IPS DF 6.9 (cell line): ENCODE measurements at places on chromosomes 6 and 20.
A peak's percentile ranks its signal among the peaks of the same experiment; 100 is the strongest.

- no peak for DNase-seq
Measured at GRCh38 chr6:127058027-127058426, 60.4 kb upstream of the RSPO3 start.

- no peak for DNase-seq
Measured at GRCh38 chr20:48064929-48065328, 279.6 kb upstream of the SULF2 start.

DNA sequence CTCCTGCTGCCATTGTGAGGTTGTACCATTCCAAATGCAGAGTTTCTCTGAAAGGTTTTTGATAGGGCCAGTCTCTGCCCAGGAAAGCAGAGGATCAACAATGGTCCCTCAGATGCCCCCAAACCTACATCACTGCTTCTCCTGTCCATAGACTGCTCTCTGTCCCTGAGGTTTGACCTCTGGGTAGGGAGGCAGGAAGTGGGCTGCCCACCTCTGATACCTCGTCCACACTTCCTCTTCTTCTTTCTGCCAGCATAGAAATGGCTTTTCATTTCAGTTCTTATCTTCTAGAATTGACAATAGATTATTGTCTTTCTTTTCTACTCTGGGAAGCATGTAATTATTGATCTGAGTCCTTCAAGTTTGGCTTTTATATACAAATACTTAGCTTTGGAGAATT, 170.6 kb downstream of the TRMT11 start:
- DNase-seq: no peak

GRCh38 chr20:52992632-52993031, 20.5 kb downstream of the TSHZ2 start:
- DNase-seq: no peak

DNA sequence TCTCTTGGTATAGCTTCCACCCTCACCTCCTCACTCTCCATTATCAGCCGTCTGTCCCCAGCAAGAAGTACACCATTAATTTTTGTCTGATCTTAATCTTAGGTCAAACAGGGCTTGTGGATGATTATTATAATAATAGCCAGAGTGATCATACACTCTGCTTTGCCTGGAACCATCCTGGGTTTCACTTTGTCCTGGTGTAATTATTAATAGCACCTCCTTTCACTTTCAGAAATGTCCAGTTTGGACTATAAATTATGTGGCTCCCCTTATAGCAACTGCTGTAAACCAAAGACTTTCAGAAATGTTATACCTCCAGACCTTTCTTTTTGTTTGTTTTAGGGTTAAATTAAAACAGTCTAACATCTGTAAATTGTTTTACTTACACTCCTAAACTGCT, 951 bp upstream of the TRIM31 start:
- no peak for DNase-seq

GRCh38 chr20:51955756-51956155, 153.4 kb upstream of the SALL4 start:
- no peak for DNase-seq

- no peak for DNase-seq
Measured at GRCh38 chr6:31025595-31025994, 15.3 kb downstream of the MUC22 start.

- no peak for DNase-seq
Measured at GRCh38 chr6:169942173-169942572, 190.8 kb downstream of the ERMARD start.

GRCh38 chr20:48170625-48171024, 385.3 kb upstream of the SULF2 start:
- no peak for DNase-seq

- DNase-seq: no peak
Measured at GRCh38 chr6:7727946-7728854, 2.3 kb downstream of the BMP6 start.

GRCh38 chr20:54179946-54180345, 6.2 kb upstream of the CYP24A1 start:
- DNase-seq: no peak

DNA sequence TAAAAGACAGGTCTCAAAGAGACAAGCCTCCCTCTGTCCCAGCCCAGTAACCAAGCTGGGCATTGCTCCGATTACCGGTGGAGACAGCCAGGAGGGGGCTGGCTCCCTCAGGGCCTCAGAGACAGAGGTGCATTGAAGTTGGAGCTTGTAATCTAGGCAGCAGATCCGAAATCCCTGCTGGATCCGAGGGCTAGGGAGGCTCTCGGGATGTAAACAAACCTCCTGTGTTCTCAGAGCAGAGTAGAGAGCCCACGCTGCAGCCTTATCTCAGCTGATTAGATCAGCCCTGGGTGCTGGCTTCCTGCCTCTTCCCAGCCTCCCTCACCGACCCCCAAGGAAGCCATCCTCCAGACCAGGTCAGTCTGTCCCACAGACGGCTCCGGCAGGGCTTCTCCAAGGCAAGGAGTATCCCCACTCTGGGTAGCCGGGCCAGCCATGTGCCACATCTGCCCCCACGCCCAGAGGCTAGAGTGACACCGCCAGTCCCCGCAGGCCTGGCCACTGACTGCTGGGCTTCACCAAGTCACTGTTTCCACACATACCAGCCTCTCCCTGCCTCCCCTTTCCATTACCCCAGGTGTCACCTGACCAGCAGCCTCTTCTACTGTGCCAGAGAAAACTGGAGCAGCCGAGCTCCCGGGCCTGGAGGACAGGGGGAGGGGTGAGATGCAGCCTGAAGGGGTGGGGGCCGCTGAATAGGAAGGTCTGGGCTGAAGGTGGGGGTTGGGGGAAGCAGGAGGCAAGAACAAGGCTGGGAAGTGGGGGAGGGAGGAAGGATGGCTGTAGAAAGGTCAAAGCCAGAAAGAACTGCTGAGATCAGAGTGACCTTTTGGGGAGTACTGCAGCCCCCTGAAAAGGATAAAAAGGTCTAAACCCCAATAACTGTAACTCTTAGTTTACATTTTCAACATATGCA, 6.0 kb downstream of the SDC4 start:
- DNase-seq: peak; percentile 50
